ENCODE measurements at places on chromosomes 12 and 14.

DNA sequence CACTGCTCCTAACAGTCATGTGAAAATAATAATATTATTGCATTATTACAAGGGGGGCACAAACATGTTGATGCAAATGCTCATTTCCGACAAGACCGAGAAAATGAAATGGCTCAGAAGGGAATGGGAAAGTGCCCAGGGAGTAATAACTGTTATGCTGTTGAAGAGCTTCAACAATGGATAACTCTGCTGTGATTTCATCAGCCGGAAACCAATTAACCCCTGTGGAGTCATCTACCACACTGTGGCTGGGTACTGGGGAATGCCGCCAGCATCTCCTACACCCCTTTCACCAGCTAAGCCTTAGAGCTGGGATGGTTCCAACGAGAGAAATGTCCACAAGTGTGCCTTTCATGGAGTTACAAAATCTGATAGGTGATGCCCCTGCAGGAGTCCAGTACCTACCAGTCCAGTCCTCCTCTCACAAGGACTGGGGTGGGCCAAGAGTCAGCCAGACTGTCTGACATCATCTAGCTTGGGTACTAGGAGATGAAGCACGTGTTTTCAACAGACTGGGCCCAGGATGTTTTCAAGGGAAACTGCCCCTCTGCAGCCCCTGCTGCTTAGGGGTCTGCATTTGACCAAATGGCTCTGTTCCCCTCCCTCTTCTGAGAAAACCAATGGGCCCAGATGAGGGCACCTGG is 509.3 kb upstream of the CCDC196 start:
- DNase-seq, result no peak

DNA sequence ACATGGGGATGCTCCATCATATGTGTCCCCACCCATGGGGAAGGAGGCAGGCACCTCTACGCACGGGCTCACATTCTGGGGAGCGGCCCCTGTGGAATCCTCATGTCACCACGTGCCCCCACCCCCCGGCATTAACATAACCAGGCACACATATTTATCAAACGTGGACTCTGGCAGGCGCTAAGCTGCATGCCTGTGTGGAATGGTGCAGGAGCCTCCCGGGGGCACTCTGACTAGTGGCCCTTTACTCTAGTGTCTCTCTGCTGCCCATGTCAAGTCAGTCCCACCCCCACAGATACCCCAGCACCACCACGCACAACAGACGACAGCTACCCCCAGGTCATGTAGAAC is 66.1 kb downstream of the CCDC88C start:
- DNase-seq, result no peak

DNA sequence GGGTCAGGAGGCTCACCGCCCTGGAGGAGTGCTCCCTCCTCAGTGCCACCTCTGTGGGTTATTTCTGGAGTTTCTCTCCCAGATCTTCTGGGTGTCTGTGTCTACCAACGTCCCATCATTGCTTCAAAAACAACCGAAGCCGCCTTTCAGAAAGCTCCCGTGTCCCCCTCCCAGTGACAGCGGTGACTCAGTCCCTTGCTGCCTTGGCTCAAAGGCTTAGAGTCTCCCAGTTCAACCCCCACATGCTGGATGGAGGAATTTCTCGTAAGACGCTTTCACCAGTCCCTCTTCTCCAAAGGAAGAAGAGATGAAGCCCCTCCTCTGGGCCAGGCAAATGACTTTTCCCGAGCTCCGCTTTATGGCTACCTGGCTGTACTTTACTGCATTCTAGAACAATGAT is 146.6 kb downstream of the RBM19 start:
- DNase-seq, result no peak

DNA sequence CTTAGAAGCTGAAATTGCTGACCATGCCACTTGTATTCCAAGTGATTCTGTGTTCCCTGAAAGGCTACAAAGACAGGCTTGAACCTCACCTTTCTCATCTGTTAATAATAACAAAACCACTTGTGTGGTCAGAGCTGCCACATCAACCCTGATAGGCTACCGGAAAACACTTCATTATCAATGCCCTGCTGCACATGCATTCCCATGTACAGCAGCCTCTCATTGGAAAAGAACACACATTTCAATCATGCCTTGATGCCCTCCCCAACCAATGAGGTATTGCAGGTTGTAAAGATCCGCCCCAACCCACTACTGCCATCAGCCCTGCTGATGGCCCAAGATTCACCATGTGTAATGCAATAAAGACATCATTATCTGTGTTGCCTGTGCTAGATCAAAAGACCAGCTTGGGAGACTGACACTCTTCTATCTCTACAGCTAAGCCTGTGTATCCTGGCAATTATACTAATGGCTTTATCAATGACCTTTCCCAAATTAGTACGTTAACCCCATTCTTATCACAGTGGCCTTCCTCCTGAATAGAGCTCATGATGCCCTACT is 2.8 kb downstream of the GPR19 start:
- DNase-seq, result no peak

- no peak for DNase-seq
Measured at GRCh38 chr14:69855180-69855832, 23.9 kb upstream of the SMOC1 start.

DNA sequence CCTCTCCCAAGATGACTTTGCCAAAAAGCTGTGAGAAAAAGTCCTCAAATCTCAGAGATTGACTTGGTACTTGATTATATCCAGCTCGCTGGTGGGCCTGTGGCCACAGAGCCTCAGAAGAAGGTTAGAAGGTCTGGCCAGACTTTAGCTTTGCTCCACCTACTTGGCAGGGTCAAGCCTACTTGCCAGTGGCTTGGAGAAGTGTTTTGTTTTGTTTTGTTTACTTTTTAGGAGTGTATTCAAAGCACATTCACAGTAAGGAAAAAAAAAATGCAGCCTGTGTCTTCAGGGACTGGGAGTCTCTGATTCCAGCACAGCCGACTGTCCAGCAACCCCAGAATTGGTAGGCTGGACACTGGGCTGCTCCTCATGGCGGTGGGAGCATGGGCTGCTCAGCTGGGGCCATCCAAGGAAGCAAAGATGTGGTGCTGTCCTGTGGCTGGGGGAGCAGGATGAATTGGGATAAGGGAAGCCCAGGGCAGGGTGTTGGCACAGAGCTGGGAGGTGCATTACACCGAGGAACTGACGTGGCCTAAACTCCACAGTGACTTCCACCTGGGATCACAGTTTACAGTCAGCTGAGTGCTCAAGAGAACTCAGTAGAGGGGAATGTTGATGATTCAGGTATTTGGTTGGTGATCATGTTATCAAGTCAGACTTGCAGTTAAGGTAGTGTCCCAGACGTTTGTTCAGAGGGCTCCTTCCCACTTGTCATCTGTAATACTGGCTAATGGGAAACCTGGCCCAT is 73.5 kb downstream of the PPP2R5C start:
- DNase-seq, result no peak

GRCh38 chr12:91361864-91362263 is 179.2 kb upstream of the DCN start:
- DNase-seq, result peak; percentile 81

- no peak for DNase-seq
Measured at GRCh38 chr12:4482936-4483335, 37.3 kb upstream of the FGF6 start.

- no peak for DNase-seq
Measured at GRCh38 chr12:105864316-105864715, 274.4 kb downstream of the NUAK1 start.

DNA sequence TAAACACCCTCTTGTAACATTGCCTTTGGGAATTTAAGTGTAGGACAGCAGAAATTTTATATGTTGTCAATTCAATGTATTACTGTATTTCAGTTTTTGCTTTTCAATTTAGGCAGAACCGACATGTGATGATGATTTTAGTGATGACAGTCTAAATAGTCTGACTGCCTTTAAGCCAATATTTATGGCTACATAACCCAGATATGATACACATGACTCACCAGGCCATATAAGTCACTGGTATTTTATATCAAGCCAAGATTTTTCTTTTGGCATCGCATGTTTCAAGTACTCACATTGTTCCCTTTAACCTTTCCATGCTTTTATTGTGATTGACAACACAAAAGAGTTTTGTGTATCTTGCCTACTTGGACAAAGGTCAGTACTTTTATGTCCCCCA is 13.6 kb upstream of the PPM1A start:
- DNase-seq, result no peak

GRCh38 chr14:24130380-24130716 is at the start of gene FITM1:
TSS of gene FITM1 (plus strand) at chr14:24130659. CDS start at chr14:24131564, 905 bp downstream.
- no peak for DNase-seq

- no peak for DNase-seq
Measured at GRCh38 chr12:24469089-24469488, 479.8 kb downstream of the BCAT1 start.

DNA sequence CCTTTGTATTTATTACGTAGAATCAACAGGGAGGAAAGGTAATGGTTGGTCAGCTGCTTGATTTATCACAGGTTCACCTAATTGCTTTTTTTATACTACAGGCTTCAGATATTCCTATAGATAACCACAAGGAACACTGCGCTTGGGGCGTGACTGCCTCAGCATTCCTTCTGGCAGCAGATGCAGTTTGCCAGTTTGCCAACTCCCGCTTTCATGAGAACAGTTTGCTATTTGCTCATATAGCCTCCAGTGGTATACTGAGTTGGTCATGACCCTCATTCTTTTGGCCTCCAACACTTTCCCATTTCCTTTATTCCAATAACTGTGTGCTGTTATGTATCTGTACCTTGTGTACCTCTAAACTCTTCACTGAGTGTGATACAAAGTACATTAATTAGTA is 38.6 kb upstream of the ACSM4 start:
- no peak for DNase-seq
